ENCODE measurements at places on chromosomes 3 and 15. TPM values are rescaled to one million over a fixed set of nuclear protein-coding genes. Genes with fewer than 3 reads are reported as not detected.
A peak's percentile ranks its signal among the peaks of the same experiment; 100 is the strongest.

DNA sequence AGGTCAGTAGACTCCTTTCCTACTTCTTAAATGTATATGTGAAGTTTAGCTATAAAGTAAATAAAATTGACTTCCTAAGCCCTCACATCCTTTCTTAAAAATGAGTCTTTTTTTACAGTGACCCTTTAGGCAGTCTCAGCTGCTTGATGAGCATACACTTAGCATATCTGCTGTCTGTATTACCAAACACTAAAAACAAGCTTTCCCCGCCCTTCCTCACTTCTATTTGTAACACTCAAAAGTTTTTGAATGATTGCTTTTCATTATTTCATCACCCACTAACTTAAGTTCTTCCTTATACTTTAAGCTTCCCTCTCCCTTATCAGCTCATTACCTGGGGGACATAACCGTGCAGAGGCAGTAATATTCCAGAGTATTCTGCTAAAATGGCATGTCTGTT is 89.4 kb downstream of the PLOD2 start:
- peaks cover 25% of the 10 kb centered on the region for H3K36me3 ChIP-seq
- H3K4me1 ChIP-seq: peaks cover 53% of the 10 kb centered on the region
- H3K4me3 ChIP-seq: no peak overlapping the region
- H3K27ac ChIP-seq: peak overlapping the region; percentile 52
- no peaks in the 10 kb centered on the region for H3K27me3 ChIP-seq

DNA sequence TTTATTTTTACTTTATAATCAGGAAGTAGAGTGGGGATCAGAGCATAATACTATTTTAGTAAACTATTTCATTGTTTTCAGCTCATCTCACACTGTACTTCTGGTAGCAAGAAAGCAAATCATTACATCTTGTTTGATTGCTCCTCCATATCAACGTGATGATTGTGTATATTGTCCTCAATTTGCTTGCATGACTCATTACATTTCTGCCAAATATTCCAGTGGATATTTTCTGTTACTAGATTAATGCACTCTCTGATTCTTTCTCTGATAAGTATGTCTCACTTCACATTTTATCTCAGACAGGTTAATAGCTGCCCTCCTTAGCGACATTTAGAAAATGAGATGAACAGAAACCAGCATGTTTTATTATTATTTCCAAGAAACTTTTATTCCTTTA is 1145.3 kb downstream of the OTOL1 start:
- no peak overlapping the region for H3K27ac ChIP-seq
- H3K4me3 ChIP-seq: no peak overlapping the region
- no peaks in the 10 kb centered on the region for H3K27me3 ChIP-seq
- H3K36me3 ChIP-seq: no peaks in the 10 kb centered on the region

Gene COL6A6
- not detected for total RNA-seq

DNA sequence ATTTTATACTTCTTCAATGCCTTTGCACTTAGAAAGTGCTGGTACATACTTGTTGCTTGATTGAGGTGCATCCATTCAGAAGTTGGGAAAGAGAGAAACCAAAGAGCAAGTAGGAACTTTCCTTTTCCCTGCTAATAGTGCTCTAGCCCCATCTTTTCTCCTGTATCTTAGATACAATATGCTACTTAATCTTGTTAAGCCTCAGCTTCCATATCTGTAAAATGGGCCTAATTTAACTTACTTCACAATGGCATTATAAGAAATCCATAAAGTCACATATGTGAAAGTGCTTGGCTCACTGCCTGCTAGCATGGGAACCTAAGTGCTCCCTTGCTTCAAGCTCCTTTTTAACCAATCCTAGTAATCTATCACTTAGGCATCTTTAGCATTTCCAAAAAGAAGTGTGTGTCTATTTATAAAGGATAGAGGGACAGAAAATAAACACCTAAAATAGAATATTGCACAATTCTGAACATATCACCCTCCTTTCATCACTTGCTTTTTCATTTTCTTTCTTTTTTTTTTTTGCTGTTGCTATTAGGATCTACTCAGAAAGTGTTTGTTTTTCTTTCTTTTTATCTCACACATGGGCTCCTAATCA is 28.1 kb downstream of the KCNAB1 start:
- peak overlapping the region; percentile 97 for H3K27ac ChIP-seq
- H3K27me3 ChIP-seq: no peaks in the 10 kb centered on the region
- DNase-seq: no peak
- H3K4me3 ChIP-seq: peak overlapping the region; percentile 37
- peaks cover 77% of the 10 kb centered on the region for H3K4me1 ChIP-seq
- H3K36me3 ChIP-seq: no peaks in the 10 kb centered on the region

GRCh38 chr3:88198121-88198520 is 48.4 kb downstream of the C3orf38 start:
- peaks cover 8% of the 10 kb centered on the region for H3K27me3 ChIP-seq
- no peak overlapping the region for H3K27ac ChIP-seq
- H3K36me3 ChIP-seq: no peaks in the 10 kb centered on the region
- no peak for DNase-seq
- H3K4me1 ChIP-seq: peaks cover 5% of the 10 kb centered on the region
- no peak overlapping the region for H3K4me3 ChIP-seq

All from chondrocyte (in vitro differentiated cells).